Left lobe of liver (tissue), 2 donors: ENCODE measurements at places on chromosomes 5 and 9. TPM values are rescaled to one million over a fixed set of nuclear protein-coding genes. Genes with fewer than 3 reads are reported as not detected.

DNA sequence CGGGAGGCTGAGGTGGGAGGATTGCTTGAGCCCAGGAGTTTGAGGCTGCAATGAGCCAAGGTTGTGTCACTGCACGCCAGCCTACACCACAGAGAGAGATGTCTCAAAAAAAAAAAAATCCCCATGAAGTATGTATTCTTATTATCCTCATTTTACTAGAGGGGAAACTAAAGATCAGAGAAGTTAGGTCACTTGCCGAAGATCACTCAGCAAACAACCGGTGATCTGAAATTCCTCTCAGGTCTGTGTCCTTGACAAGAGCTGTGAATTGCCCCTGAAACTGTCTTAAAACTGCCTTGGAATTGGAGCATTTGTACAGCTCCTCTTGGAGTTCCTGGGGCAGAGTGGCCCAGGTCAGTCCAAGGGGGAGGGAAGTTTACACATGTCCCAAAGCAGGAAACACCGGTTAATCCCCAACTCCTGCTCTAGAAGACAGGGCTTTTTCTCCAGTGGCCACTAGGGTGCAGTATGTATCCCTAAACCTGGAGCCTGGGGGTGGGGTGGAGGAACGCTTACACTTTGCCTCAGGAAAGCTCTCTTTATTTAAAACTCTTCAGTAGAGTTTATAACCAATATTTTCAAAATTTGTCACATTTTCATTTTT is 27.6 kb downstream of the AQP7 start:
- DNase-seq, result peak; percentile 78

- DNase-seq, result no peak
These were observed 408.1 kb downstream of the FAM170A start for GRCh38 chr5:120037451-120037850.

Gene TESK1
- total RNA-seq, result 15.6 TPM

- no peak for DNase-seq
These were observed 6.3 kb downstream of the MTREX start for GRCh38 chr5:55313870-55314617.

Gene CD72
- total RNA-seq, result 0.93 TPM

Gene GPR151
- total RNA-seq, result not detected

- peak; percentile 41 for DNase-seq
These were observed 168.2 kb downstream of the CACNA1B start for GRCh38 chr9:138045541-138046490.

GRCh38 chr5:143036146-143036927 is 266.2 kb downstream of the ARHGAP26 start:
- no peak for DNase-seq

GRCh38 chr5:139908749-139909148 is 113.1 kb downstream of the PSD2 start:
- peak; percentile 67 for DNase-seq

- no peak for DNase-seq
These were observed 64.7 kb upstream of the SPOCK1 start for GRCh38 chr5:137563646-137564397.

GRCh38 chr9:94743035-94743954 is 16.8 kb downstream of the AOPEP start:
- peak; percentile 81 for DNase-seq

- no peak for DNase-seq
These were observed 120.8 kb upstream of the ZNF608 start for GRCh38 chr5:124867137-124867704.

- DNase-seq, result no peak
These were observed 4.8 kb upstream of the NFIL3 start for GRCh38 chr9:91428436-91428835.

GRCh38 chr9:127937056-127937387 is 632 bp downstream of the DPM2 start:
- DNase-seq, result no peak

- peak; percentile 51 for DNase-seq
These were observed 353.6 kb downstream of the SLIT3 start for GRCh38 chr5:168947212-168947868.

DNA sequence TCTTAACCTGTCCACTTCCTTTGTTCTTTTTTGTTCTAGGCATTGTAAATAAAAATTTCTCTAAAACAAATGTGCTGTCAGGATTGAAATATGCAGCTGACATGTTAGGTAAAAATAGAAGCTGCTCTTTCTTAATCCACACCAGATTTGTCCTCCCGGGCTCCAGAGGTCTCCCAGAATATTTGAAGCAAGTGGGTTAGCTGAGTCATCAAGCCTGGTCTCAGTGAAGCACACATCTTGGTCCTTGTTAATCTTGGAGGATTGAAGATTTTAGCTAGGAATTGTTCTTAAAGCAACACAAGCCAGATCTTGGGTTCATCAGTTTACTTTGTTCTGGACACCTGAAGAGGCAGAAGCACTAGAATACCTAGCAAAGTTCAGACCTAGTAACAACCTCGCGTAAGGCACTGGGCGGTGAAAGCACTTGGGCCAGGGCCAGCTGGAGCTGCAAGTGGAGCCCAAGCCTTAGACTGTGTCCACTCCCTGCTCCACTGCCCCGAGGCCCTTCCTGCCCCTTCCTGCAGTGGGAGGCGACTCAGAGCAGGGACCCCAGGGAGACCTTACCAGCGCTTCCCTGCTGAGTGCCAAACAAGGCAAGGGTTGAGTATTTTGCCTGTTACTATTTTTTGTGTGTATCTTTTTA is 36.5 kb downstream of the HABP4 start:
- peak; percentile 85 for DNase-seq

DNA sequence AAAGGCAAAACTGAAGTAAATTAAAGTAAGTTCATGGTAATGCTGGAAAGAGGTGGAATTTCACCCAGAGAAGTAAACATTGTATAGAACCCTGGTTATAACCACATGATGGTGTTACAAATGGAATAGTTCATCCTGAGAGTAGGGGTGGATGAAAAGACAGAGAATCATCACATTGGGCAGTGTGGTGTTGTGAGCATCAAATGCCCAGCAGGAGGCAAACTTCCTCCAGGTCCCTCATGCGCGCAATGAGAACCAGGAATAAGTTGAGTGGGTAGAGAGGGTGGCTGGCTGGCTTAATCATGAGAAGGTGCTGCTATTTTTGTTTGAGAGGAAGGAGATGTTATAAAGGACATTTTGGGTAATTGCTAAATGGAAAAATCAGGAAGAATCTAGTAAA is 163.3 kb upstream of the HMHB1 start:
- DNase-seq, result no peak

- DNase-seq, result no peak
These were observed 123.7 kb upstream of the NFIB start for GRCh38 chr9:14437354-14438231.

Gene ELAVL2
- total RNA-seq, result 0.25 TPM

Gene GPR150
- 0.23 TPM for total RNA-seq

GRCh38 chr5:81755320-81755719 is 4.4 kb upstream of the SSBP2 start:
- DNase-seq, result no peak

DNA sequence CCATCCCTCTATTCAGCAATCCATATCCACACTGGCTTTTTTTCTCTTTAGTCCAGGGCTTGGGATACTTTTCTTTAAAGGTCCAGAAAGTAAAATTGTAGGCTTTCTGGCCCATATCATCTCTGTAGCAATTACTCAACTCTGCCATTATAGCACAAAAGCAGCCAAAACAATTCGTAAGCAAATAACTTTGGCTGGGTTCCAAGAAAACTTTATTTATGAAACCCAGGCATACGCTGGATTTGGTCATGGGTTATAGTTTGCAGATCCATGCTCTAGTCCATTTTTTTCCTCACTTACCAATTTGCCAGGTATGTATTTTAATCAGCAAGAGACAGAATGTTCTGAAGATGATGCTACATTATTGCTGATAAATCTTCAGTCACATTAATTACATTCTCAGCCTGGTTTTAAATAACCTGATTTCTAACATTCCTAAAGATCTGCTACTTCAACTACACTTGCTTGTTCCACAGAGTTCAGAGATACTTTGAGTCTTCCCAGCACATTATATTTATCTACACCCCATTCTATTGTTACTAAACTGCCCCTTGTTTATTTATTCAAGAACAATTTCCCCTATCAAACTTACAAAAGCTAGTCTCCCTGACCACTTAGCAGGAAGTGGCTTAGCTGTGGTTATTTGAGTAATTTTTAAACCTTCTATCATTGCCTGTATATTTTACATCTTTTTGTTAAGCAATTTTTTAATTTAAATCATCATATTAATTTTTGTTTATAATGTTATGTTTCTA is 161.0 kb downstream of the ISL1 start:
- DNase-seq, result no peak
